ENCODE measurements at places on chromosomes 11 and 22.

DNA sequence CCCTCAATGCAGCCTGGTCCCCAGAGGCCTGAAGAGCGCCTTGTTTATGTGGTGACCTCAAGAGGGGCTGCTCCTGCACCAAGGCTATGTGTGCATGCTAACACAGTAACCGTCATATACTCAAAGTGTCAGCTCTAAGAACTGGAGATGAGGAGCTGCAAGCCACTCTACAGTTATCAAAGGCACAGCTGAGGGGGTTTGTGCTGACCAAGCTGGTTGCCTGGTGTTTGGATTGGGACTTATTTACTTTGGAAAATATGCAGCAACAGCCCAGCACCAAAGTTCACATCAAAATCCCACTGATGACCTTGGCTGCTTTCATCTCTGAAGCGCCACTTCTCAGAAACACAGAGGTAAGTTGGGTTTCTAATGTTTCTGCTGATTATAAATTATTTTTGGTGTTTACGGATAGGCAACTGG lies at the start of gene SERPIND1:
Gene SERPIND1, plus strand, starts transcription at position 321 of the 420 bp plus-strand sequence. CDS start 5,200 bp downstream, outside the sequence.
- DNase-seq: no peak

DNA sequence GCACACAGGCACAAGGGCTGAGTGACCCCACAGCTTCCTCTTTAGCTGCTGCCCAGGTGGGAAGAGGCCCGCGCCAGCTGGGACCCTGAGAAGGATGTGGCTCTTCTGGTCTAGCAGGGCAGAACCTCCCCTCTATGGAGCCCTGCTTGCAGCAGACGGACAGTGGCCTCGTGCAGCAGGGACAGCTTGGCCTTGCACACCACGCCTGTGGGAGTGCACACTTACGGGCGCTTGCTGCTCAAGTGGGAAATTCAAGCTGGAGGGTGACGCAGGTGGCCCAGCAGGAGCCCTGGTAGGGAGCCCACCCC lies 971.4 kb downstream of the BRD1 start:
- DNase-seq: no peak

DNA sequence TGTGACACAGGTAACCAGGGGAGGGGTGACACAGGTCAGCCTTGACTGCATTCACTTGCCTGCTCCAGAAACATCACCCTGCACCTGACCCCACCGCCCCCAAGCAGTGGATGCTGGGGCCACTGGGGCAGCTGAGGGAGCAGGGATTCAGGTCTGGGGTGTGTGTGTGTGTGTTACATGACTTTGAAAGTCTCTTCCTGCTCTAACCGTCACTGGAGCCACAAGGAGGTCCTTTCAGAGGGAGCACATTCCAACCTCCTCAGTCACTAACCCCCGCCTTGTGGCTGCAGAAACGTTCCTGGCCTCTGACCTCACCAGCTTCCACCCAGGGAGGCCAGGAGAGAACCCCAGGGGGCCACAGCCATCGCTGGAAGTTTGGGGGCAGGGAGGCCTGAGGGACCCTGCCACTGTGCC lies 2.9 kb upstream of the FOSL1 start:
- DNase-seq: no peak

GRCh38 chr22:31748490-31748889 lies 1.4 kb downstream of the PRR14L start:
- no peak for DNase-seq

DNA sequence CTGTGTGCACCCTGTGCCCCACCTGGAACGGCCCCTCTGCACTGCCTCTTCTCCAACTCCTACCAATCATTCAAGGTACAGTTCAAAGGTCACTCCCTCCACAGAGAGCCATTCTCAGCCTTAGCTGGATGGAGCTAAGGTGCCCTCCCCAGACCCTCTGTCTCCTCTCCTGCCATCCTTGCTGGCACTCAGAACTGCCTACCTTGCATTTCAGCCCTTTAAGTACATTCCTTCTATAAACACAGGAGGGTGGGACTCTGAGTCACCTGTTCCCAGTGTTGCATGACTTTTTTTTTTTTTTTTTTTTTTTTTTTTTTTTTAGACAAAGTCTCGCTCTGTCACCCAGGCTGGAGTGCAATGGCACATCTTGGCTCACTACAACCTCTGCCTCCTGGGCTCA lies 8.6 kb downstream of the TTLL1 start:
- DNase-seq: no peak

DNA sequence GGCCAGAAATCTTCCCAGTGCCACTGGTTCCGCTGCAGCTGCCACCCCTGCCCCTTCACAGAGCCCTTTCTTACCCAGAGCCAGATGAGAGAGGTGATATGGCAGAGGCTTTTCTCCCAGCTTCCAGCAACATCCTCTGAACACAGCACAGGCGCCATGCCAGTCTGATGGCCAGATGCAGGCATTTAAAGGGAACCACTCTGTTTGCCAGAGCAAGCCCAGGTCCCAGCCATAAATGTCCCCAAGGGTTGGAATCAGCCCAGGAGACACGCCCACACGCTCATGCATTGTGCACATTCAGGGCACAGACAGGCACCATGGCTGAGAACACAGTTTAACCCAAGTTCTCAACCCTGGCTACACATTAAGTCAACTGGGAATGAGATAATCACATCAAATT lies 114.3 kb upstream of the CSNK2A3 start:
- no peak for DNase-seq

- DNase-seq: no peak
Measured at GRCh38 chr11:119099711-119100110, 1.9 kb downstream of the DPAGT1 start.

- DNase-seq: no peak
Measured at GRCh38 chr11:27596388-27596787, 89.8 kb upstream of the LIN7C start.

DNA sequence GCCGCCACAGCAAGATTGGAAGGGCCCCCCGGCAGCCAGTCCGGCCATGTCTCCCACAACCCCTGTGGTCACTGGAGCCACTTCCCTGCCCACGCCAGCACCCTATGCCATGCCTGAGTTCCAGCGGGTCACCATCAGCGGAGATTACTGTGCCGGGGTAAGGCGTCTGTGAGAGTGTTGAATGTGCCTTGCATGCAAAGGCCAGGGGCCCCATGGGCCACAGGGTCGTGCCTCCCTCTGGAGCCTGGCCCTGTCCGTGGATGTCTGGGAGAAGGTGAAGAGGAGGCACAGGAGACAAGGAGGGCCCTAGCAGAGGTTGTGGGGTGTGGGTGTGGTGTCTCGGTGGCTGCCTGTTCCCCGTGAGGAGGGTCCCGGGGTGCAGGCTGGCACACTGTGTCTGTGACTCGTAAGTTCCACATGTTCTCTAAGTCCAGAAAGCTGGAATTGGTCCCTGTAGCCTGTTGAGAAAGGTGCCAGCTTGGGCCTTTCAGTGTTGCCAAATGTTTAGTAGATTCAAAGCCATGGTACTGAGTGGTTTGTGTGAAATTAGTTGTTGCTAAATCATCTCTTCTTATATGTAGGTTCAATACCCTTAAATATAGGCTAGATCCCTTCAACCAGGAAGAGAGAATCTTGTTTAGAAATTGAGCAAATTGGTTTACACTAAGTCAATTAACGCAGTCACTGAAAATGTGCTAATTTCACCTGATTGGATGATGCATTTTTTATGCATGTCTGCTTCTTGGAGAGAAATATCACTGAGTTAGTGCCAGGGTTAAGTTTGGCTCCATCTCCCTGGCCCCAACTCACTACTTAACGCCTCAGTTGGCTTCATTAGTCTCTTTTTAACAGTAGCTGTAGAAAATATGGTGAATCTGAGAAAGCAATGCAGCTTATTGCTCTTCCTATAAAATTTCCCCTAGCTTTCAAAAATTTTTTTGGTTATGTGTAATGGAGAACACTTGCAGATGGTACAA lies 23.8 kb downstream of the AMPD3 start:
- DNase-seq: no peak

DNA sequence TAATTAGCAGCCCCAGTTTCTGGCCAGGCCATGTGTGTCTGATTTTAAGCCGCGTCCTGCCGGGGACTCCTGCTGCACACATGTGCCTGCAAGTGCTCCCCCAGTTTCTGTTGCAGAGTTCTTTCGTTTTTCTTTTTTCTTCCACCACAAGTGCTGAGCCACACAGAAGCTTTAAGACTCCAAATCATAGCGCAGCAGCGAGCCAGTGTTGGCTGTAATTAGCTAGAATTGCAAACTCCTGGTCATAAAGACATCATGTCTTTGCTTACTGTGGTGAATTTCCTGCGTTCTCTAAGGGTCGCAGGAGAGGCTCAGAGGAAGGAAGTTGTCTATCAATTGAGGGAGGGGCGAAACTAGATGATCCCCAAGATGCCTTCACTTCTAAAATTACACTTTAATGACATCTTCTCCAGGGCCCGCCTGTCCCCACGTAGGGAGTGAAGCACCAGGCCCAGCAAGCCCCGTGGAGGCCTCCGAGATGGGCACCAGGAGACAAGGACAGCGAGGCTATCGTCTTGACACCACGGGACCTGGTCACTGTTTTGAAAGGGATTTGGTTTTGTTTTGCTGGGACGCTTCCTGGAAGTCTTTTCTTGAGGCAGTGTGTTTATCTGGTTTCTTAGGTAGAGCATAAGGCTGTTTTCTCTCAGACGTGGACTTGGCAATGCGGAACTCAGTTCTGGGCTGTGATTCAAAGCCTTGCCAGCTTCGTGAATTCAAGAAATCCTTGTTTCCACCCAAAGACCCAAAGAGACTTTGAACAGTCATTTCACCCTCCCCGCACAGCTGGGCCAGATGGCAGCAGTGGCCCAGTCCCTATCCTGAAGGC lies 71.8 kb downstream of the UBASH3B start:
- DNase-seq: peak; percentile 64

DNA sequence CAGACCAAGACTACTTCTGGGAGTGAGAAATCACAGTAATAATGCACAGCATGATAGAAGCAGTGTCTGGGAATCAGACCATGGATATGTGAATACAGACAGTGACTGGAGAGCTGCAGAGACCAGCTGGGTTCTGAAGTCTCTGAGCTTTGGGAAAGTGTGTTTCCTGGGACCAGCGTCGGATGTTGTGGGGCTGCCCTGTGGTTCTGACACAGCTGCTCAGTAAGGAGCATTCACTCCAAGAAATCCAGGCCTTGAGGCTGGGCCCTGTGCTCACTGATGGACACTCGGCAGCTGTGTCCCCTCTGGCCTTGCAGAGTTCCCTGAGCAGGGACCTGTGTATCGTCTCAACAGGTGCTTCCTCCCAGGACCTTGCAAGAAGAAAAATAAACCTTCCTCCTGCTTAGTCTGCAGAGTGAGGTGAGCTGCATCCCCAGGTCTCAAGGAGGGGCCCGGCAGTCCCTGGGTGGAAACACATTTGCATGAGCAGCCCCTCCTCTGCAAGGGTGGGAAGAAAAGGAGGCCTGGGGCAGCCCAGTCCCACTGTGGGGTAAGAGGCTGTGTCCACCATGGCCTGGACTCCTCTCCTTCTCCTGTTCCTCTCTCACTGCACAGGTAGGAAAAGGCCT lies 107.9 kb downstream of the VPREB1 start:
- no peak for DNase-seq

All from stimulated activated effector memory CD8-positive, alpha-beta T cell treated with anti-CD3 and anti-CD28 coated beads, Interleukin-12 subunit alpha, Interleukin-12 subunit beta, amount 100 ng/mL, for 72 hours (primary cell).